ENCODE measurements at places on chromosomes 11 and 22.

DNA sequence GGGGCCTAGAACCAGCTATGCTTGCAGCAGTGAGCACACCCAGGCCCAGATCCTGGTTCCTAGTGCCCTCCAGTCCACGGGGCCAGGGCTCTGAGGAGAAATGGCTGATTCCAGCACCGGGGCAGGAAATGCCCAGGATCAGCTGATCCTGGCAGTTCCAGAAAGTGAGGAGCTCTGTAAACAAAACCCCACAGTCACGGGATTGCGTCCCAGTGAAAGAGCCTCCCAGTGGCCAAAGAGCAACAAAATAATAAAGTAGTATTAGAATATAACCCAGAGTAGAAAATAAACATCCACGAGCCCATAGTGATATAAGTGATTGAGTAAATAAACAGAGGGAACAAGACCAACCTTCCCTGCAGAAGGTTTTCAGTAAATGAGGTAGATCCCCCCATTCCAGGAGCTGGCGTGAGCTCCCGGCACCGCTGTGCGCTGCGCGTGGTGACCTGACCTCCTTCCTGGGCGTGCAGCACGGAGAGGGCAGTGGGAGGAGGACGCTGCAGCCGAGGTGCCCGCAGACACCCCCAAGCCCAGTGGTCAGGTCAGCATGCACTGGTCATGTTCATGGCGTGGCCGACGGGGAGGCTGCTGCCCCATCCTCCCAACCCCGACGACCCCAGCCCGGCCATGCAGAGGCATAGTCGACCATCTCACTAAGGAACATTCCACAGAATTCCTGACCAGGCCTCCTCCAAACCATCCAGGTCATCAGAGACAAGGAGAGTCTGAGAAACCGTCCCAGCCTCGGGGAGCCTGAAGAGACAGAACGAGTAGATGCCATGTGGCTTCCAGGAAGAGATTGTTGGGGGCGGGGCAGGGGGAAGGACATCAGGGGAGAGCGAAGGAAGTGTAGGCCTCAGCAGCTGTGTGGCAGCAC, 19.8 kb downstream of the PTDSS2 start:
- DNase-seq = no peak

DNA sequence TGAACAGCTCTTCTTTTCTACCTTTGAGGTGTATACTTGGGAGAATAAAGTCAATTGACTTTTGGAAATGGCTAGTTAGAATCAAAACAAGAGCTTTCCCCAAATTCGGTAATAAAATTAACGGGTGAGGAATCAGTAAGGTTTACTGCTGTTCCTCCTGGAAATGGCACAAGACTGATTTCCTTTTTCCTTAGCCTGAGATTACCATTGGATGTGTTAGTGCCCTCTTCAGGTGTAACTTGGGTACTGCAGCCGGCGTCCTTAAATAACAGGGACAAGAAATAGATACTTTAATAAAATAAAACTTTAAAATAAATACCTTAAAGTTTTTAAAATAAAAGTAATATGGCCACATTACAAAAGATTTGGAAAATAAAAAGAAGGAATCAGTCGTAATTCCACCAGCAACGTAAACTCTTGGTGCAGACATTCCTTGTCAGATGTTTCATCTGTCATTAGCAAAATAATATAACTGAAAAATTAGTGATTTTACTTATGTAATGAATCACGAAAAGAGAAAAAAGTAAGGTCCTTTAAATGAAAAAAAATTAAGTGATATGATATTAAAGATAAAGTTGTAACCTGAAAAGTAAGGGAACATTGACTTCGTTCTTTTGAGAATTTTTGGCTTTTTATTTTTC, 29.7 kb downstream of the ZFTA start:
- DNase-seq = peak; percentile 84

DNA sequence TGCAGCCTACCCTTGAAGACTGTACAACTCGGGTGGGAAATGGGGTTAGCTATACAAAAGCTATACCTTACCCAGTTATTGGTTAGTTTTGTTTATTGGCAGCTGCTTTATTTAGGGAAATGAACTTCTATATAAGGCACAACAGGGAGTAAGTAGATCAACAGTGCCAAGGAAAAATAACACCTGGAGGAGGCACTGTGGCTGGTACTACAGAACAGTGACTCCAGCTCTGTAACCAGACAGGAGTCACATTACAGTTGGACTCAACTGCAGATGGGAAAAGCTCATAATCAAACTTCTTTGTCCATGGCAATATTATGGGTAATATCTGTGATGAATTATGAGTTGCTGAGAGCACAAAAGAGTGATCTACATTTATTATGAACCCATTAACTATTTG, 14.0 kb downstream of the P4HA3 start:
- DNase-seq = no peak

GRCh38 chr11:83024270-83024854, 47.3 kb downstream of the RAB30 start:
- no peak for DNase-seq

- peak; percentile 76 for DNase-seq
Observed at GRCh38 chr22:25903294-25903693, 161.3 kb downstream of the MYO18B start.

GRCh38 chr11:11312738-11313137, 40.3 kb downstream of the CSNK2A3 start:
- DNase-seq = no peak

- no peak for DNase-seq
Observed at GRCh38 chr22:44676441-44677352, 25.3 kb upstream of the PRR5 start.

GRCh38 chr11:47257517-47258316, at the start of gene NR1H3:
NR1H3 (plus strand) TSS chr11:47257996; CDS start chr11:47259217, 1,221 bp downstream.
- DNase-seq = peak; percentile 69

DNA sequence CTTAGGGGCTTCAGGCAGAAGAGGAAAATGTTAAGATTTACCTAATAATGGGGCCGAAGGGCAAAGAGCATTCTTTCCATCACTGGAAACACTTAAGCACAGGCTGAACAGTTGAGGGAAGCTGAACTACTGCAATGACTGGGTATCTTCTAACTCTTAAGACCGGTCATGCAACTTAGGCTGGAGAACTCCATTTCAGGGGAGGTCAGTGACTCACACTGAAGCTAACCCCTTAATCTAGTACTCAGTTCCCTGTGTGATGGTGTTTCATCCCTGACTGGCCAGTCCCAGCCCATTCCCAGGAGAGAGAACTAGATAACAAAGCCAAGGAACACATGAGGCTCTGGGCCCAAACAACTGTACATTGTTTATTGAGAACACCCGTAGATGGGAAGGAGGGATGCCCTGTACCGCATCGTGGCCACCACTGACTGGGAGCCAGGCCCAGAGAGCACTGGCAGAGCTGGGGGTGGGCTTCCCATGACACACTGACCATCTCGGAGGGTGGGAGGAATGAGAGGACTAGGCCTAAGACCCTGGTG, 10.5 kb downstream of the RPL27A start:
- DNase-seq = no peak

- DNase-seq = peak; percentile 57
Observed at GRCh38 chr22:50301581-50301991, 5.9 kb downstream of the PLXNB2 start.

DNA sequence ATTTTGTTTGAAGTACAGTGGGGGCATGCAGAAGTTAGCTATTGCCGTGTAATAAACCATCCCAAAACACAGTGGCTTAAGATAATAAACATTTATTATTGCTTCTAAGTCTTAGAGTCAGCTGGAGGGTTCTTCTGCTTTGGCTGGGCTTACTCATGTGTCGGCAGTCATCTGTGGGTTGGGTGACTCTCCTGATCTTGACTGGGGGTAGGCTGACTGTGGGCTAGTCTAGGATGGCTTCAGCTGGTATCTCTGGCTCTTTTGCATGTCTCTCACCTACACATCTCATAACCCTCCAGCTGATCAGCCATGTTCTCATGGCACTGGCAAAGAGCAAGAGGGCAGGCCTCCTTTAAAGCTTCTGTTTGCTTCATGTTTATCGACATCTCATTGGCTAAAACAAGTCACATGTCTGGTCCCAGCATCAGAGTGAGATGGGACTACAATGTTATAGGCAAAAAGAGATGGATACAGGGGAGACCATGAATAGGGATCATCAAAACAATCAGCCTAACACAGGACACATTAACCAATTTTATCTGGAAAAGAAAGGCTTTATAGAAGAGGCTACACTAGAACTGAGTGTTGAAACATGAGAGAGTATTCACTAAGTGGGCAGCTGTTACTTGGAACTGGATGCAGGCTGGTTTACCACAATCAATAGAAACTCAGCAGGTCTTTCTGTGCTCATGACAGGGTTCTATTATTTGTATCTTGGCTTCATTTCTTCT, 5.1 kb downstream of the LRRC51 start:
- DNase-seq = no peak

- no peak for DNase-seq
Observed at GRCh38 chr22:42151924-42152635, 21.5 kb upstream of the CYP2D6 start.

- no peak for DNase-seq
Observed at GRCh38 chr11:26149585-26149984, 182.3 kb upstream of the ANO3 start.

GRCh38 chr22:39428597-39429071, 28.2 kb upstream of the MGAT3 start:
- no peak for DNase-seq

GRCh38 chr11:44767421-44767820, 40.7 kb downstream of the TSPAN18 start:
- DNase-seq = no peak

- DNase-seq = no peak
Observed at GRCh38 chr22:46996595-46997310, 234.3 kb downstream of the TBC1D22A start.

- no peak for DNase-seq
Observed at GRCh38 chr11:69923196-69923595, 104.0 kb upstream of the FGF3 start.

- DNase-seq = no peak
Observed at GRCh38 chr11:85414175-85414574, 213.0 kb downstream of the DLG2 start.

- no peak for DNase-seq
Observed at GRCh38 chr11:119880143-119880542, 151.1 kb upstream of the NECTIN1 start.

GRCh38 chr11:31699066-31699465, 112.1 kb downstream of the PAX6 start:
- DNase-seq = no peak

- no peak for DNase-seq
Observed at GRCh38 chr22:19898145-19898544, 43.4 kb upstream of the COMT start.

DNA sequence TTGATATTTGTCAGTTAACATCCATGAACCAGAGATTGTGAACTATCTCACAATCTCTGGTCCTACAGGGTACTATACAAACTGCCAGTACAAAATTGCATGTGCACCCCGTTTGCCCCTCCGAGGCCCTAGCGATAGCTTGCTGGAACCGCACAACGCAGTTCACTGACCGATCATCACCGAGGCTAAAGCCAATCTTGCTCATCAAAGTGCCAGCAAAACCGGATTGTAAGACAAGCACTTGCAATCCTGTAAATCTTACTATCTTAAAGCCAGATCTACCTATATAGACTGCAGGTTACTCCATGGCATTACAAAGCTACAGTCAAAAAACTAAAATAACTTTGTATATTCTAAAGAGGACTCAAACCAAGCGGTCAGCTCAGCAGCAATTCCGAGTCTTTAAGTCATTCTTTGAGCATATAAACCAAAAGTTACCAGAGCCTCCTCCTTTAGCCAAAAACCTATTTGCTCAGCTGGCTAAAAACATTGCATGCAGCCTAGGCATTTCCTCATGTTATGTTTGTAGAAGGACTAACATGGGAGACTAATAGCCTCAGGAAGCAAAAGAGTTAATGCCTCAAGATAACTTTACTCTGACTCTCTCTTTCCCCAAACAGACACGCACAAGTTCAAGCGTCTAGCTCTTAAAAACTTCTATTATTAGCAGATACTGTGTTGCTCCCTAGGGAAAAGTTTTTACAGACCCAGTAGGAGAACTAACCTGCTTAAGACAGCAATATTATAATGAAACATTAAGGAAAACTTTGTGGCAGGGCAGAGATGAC, 30.7 kb upstream of the CPT1A start:
- no peak for DNase-seq

DNA sequence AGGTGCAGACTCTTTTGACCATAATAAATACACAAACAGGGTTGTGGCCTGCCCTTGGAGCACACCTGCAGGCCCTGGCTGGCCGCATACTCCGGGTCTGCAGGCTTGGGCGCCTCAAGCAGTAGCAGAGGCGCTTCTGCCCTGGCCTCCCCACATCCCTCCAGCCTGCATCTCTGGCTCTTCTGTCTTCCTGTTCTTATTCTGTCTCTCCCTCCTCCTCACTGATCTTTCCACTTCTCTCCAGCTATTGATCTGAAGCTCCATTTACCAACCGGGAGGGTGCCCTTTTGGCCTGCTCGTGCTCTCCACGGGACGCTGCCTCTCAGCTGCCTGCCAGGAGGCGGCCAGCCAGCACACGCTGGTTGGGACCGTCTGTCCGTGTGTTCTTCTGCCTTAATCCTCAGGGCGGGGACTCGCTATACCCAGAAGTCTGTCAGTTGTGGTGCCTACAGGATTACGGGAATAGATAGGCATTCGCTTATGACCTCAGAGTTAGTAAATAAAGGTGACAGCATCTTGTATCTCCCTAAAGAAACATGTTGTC, 5.2 kb downstream of the UPB1 start:
- no peak for DNase-seq

DNA sequence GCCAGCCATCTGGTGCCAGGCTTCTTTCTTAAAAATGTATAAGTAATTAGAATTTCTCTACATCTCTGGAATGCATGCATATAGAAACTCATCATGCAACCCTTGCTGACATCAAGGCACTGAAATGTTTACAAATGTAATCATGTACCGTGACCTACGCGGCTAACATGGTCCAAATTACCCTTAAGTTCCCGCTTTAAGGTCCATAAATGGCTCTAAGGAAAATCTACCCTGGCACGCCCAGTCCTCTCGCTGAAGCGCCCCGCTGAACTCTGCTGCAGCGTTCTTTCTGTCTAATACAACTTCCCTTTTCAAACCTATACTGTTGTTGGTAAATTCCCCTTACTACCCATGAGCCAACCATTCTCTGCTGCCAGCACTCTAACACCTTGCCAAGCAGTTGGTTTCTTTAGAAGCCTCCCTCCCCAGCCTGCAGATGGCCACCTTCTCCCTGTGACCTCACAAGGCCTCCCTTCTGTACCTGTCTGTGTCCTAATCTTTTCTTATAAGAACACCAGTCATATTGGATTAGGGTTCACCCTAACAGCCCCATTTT, 13.5 kb upstream of the HMOX1 start:
- peak; percentile 64 for DNase-seq

DNA sequence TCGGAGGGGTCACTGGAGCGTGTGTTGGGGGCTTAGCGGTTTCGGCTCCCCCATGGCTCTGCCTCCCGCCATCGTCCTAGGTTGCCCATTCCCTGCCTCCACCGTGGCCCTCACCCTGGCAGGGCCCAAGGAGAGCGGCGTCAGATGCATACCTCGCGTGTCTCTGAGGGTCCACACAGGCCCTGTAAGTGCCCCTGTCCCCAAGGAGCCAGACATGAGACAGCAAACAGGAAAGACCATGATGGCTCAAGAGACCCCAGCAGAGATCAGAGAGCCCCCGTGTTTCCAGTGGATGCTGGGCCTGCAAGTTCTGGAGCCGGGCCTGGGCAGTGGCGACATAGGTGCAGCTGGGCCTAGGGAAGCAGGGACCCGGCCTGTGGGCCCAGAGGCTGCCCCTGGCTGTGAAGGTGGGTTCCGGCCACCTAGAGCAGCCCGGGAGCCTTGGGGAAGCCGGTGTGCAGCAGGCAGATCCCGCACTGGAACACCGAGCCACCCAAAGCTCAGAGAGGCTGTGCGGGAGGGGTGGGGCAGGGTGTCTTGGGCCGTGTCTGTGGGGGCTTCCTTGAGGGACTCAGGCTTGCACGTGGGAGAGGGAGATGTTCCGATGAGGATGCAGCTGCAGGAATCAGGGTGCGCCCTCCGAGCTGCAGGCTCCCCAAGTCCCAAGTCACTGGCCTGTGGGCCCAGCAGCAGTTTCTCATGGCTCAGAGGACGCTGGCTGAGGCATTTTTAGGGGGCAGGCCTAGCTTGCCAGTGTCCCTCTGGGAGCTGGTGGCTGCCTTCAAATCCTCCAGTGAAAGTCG, 126.4 kb downstream of the KCNQ1OT1 start:
- DNase-seq = no peak
